Natural killer cell (primary cell): ENCODE measurements at places on chromosomes 13 and 19. TPM values are rescaled to one million over a fixed set of nuclear protein-coding genes. Genes with fewer than 3 reads are reported as not detected.

The B3GNT3 gene
- not detected for total RNA-seq

The MBD3L3 gene
- total RNA-seq, result not detected

The MCEMP1 gene
- total RNA-seq, result 0.59 TPM

The ZNF90 gene
- total RNA-seq, result 1.6 TPM

The CEACAM7 gene
- total RNA-seq, result not detected

The RNF225 gene
- total RNA-seq, result not detected

DNA sequence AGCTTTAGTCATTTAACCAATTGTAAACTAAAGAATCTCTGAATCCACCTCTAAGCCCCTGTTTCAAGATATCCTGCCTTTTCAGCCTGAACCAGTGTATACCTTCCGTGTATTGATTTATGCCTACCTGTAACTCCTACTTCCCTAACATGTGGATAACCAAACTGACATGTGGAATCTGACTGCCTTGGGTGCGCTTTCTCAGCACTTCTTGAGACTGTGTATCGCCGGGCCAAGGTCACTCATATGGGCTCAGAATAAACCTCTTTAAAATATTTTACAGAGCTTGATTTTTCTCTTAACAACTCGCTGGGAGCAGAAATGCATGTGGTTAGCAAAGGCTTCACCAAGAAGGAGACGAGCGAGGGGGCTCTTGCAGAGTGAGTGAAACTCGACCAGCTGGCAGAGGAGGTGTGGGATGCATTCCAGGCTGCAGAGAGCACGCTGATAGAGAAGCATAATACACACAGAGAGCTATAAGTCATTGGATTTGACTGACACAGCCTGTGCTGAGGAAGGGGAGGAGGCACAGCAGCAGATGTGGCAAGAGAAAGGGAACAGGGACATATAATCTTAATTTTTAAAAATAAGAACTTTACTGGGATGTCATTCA, 268.2 kb upstream of the MAB21L1 start:
- H3K4me3 ChIP-seq, result no peak overlapping the region
- no peaks in the 10 kb centered on the region for H3K36me3 ChIP-seq
- DNase-seq, result no peak
- no peak overlapping the region for H3K27ac ChIP-seq
- no peaks in the 10 kb centered on the region for H3K4me1 ChIP-seq

DNA sequence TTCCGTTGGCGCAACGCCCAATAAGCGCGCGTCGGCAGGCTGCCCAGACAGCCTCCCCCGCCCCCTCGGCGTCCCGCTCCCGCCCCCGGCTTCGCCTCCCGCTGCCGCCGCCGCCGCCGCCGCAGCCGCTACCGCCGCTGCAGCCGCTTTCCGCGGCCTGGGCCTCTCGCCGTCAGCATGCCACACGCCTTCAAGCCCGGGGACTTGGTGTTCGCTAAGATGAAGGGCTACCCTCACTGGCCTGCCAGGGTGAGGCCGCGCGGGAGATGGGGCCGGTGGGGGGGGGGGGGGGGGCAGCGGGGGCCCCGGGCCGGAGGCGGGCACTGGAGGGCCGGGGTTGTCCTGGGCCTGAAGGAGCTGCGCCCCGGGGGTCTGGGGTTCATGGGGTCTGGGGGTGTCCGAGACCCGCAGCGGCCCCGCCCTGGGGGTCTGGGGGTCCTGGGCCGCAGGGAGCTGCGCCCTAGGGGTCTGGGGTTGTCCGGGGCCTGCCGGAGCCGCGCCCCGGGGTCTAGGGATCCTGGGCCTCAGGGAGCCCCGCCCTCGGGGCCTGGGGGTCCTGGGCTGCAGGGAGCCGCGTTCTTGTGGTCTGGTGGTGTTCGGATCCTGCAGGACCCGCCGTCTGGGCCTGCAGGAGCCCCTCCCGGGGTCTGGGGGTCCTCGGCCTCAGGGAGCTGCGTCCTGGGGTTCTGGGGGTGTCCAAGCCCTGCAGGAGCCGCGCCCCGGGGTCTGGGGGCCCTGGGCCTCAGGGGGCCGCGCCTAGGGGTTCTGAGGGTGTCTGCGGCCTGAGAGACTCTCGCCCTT, at the start of gene HDGFL2:
HDGFL2 (plus strand) TSS at position 124 of the 801 bp plus-strand sequence; CDS start at position 178, 54 bp downstream.
- H3K36me3 ChIP-seq, result peaks cover 8% of the 10 kb centered on the region
- H3K27ac ChIP-seq, result peak within 1 kb of the TSS; percentile 82
- peaks cover 35% of the 10 kb centered on the region for H3K4me1 ChIP-seq
- H3K27me3 ChIP-seq, result no peaks in the 10 kb centered on the region
- no peak for DNase-seq

DNA sequence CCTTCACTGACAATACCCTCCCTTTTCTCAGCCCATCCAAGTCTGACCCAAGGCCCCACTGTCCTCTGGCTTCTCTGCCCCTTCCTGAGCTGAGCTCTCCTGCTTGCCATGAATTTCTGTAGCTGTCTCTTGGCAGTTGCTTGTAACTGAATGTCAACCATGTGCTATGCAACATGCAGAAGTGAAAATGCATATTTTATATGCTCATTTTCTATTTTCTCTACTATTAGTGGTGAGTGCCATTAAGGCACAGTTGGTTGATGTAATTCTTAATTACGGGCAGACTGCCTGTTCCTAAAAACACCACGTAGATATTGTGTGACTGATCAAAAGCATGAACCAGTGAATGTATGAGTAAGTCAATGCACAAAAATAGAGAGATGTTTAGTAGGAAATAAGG, 29.6 kb downstream of the TNFSF11 start:
- H3K4me1 ChIP-seq, result no peaks in the 10 kb centered on the region
- no peak overlapping the region for H3K27ac ChIP-seq
- no peak for DNase-seq

DNA sequence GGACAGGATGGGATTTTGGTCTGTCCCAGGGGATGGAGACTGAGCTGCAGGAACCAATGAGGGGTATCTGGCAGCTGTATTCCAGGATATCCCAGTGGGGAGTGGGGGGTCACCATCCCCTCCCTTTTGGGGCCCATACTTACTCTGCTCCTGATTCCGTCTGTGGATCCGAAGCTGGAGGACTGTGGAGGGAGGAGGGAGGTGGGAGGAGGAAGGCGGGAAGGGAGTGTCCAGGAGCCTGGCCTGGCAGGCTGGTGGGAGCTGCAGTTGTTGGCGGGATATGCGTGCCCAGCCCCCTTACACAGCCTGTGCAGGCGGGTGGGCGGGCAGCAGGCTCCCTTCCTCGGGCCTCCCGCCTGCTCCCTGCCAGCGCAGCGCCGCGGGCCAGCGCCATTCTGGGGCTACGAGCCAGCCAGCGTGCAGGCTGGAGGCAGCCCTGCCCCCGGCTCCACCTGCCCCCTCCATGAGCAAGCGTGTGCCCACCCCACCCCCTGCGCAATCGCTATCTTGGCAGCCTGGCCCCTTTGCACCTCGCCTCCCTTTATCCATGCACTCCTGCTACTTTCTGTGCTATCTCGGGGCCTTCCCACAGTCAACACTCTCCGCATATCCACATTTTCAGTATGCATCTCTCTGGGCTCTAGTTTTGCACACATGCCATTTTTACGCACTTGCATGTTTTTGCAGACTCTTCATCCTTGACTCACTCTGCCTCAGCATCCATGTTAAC, 2.8 kb downstream of the MAMSTR start:
- H3K4me1 ChIP-seq, result peaks cover 37% of the 10 kb centered on the region
- no peak overlapping the region for H3K4me3 ChIP-seq
- no peak for DNase-seq
- no peaks in the 10 kb centered on the region for H3K27me3 ChIP-seq
- no peaks in the 10 kb centered on the region for H3K36me3 ChIP-seq

DNA sequence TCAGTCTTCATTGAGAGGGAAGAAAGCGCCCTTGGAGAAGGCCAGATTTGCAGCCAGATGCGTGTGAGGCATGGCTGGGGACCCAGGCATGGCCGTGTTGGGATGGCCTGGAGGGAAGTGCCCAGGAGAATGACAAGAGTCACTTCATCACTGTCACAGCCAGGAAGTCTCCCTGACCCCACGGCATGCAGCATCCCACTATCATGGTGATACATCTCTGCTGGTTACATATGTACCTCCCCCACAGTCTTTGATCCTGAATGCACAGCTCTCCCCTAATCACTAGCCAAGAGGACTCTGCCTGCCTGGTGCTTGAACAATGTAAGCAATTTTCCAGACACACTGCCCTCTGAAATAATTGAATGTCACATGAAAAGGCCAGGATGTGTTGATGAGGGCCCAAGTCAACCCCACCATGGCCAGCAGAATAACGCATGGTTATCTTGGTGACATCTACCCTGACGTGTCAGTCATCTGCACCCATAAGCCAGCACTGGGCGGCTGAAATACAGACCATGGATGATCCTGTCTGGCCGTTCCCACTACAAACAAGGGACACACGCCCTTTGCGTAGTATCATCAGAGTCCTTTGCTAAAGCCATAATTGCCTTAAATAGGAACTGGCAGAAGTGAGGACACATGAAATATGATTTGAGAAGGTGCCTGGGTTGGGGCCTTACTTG, 149.7 kb upstream of the SPACA7 start:
- DNase-seq, result no peak
- H3K27me3 ChIP-seq, result no peaks in the 10 kb centered on the region
- no peak overlapping the region for H3K27ac ChIP-seq
- H3K4me3 ChIP-seq, result no peak overlapping the region
- H3K36me3 ChIP-seq, result no peaks in the 10 kb centered on the region
- no peaks in the 10 kb centered on the region for H3K4me1 ChIP-seq

DNA sequence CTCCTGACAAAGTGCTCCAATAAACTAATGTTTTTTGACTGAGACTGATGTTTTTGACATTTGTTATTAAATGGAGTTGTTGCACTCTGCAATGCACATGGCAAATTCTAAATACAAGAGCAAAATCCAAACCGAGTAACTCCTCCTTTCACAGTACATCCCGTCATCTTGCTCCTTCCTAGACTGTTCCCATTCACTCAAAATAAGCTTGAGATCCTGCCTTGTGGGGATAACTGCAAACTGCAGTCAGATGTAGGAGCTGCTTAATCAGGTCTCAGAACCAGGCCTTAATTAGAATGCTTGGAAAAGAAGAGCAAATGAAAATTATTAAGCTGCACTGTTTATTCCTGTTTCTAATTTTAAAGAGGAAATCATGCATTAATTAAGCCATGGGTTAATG, 134.8 kb upstream of the SPRY2 start:
- H3K4me3 ChIP-seq, result no peak overlapping the region
- H3K4me1 ChIP-seq, result peaks cover 21% of the 10 kb centered on the region
- no peaks in the 10 kb centered on the region for H3K27me3 ChIP-seq
- no peak for DNase-seq
- no peak overlapping the region for H3K27ac ChIP-seq

DNA sequence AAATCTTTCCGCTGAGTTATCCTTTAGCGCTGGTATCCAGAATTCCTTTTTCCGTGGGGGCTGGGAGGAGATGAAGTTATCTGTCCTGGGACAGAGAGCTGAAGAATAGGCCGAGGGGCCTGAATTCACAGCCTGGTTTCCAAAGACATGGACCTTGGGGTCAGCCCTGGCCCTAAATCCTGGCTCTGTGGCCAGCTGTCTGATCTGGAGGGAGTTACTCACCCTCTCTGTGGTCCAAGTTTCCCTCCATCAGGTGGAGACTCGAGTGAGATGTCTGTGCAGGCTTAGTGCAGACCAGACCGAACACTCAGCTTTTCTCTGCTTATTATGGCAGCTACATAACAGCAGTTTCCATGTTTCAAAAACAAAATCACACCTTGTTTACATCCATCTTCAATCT, 59.6 kb downstream of the CDADC1 start:
- no peak overlapping the region for H3K4me3 ChIP-seq
- DNase-seq, result no peak
- H3K27me3 ChIP-seq, result no peaks in the 10 kb centered on the region
- H3K4me1 ChIP-seq, result no peaks in the 10 kb centered on the region
- H3K36me3 ChIP-seq, result no peaks in the 10 kb centered on the region
- H3K27ac ChIP-seq, result no peak overlapping the region

DNA sequence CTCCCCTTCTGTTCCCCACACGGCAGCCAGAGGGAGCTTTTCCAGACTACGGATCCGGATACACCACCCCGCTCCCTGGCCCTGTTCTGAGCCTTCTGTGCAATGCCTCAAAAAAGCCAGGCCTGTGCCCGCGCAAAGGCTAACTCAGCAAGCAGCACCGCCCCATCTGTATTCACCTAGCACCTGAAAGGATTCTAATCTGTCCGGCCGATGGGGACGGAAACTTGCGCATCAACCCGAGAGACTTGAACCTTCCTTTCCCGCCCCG, 589 bp downstream of the ZBTB45 start:
- H3K36me3 ChIP-seq, result peaks cover 16% of the 10 kb centered on the region
- H3K27ac ChIP-seq, result peak overlapping the region; percentile 98
- peak overlapping the region; percentile 81 for H3K4me3 ChIP-seq
- H3K4me1 ChIP-seq, result peaks cover 43% of the 10 kb centered on the region
- no peaks in the 10 kb centered on the region for H3K27me3 ChIP-seq

- no peaks in the 10 kb centered on the region for H3K36me3 ChIP-seq
- no peaks in the 10 kb centered on the region for H3K4me1 ChIP-seq
- no peaks in the 10 kb centered on the region for H3K27me3 ChIP-seq
- no peak for DNase-seq
- no peak overlapping the region for H3K4me3 ChIP-seq
- H3K27ac ChIP-seq, result no peak overlapping the region
These were observed 195.2 kb downstream of the TSHZ3 start for GRCh38 chr19:31154021-31154420.

DNA sequence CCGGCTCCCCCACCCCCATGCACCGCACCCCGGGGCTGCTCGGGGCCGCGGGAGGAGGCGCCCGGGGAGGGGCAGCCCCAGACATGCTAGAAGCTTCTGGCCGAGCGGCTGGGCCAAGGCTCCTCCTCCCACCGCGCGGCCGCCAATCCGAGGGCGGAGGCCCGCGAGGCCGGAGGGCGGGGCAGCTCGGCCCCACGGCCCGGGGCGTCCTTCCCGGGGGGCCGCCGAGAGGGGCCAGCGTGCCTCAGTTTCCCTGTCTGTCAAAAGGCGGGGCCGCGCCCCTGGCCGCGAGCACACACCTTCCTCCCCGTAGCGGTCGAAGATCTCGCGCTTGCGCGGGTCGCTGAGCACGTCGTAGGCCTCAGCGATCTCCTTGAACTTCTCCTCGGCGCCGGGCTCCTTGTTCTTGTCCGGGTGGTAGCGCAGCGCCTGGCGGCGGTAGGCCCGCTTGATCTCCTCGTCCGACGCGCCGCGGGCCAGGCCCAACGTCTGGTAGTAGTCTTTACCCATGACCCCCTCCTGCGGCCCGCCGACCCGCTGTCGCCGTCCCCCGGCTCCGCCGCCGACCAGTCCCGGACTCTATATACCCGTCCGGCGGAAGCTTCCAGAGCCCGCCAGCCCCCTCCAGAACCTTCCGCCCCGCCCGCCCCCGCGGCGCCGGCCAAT, at the start of gene DNAJB1:
DNAJB1 (minus strand) TSS at position 558 of the 666 bp plus-strand sequence; CDS start at position 510, 48 bp downstream.
- H3K27ac ChIP-seq, result peak within 1 kb of the TSS; percentile 99
- DNase-seq, result peak; percentile 76
- peaks cover 33% of the 10 kb centered on the region for H3K36me3 ChIP-seq
- peak within 1 kb of the TSS; percentile 99 for H3K4me3 ChIP-seq

DNA sequence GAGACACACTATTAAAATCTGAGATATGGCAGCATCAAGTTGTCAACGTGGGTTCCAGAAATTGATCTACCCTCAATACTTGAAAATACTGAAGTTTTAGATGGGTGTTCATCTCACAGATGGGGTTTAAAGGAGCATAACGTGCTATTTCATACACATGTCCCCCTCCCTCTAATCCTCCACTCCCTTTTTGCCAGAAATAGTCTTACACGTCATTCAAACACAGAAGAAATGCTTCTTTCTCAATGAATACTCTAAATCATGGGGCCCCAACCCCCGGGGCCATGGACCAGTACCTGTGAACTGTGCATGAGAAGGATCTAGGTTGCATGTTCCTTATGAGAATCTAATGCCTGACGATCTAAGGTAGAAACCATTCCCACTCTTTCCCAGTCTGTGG, 19.6 kb downstream of the KLF12 start:
- no peak for DNase-seq
- H3K36me3 ChIP-seq, result peaks cover 2% of the 10 kb centered on the region
- H3K4me1 ChIP-seq, result peaks cover 14% of the 10 kb centered on the region
- peak overlapping the region; percentile 8 for H3K27ac ChIP-seq
- no peak overlapping the region for H3K4me3 ChIP-seq

- peaks cover 42% of the 10 kb centered on the region for H3K4me1 ChIP-seq
- H3K36me3 ChIP-seq, result no peaks in the 10 kb centered on the region
- H3K4me3 ChIP-seq, result peak overlapping the region; percentile 78
- no peak overlapping the region for H3K27ac ChIP-seq
- DNase-seq, result no peak
These were observed 1.1 kb downstream of the TNFAIP8L1 start for GRCh38 chr19:4640247-4641000.
